ENCODE measurements at places on chromosomes 11 and 22. TPM values are rescaled to one million over a fixed set of nuclear protein-coding genes. Genes with fewer than 3 reads are reported as not detected.

GRCh38 chr11:44709281-44709562 lies 17.5 kb upstream of the TSPAN18 start:
- no peaks in the 10 kb centered on the region for H3K27me3 ChIP-seq
- no peak overlapping the region for H3K4me3 ChIP-seq
- H3K36me3 ChIP-seq, result no peaks in the 10 kb centered on the region
- no peak for DNase-seq
- no peak overlapping the region for H3K27ac ChIP-seq
- peaks cover 12% of the 10 kb centered on the region for H3K4me1 ChIP-seq

- H3K27ac ChIP-seq, result no peak overlapping the region
- H3K4me1 ChIP-seq, result peaks cover 23% of the 10 kb centered on the region
- no peak overlapping the region for H3K4me3 ChIP-seq
- H3K27me3 ChIP-seq, result peaks cover 9% of the 10 kb centered on the region
- DNase-seq, result no peak
Observed at GRCh38 chr22:26430600-26430999, 1.5 kb downstream of the ASPHD2 start.

GRCh38 chr11:124892750-124893454 lies 4.8 kb downstream of the ROBO4 start:
- no peak overlapping the region for H3K27ac ChIP-seq
- peaks cover 35% of the 10 kb centered on the region for H3K27me3 ChIP-seq
- no peaks in the 10 kb centered on the region for H3K4me1 ChIP-seq

Gene NLRP14
- total RNA-seq, result not detected

DNA sequence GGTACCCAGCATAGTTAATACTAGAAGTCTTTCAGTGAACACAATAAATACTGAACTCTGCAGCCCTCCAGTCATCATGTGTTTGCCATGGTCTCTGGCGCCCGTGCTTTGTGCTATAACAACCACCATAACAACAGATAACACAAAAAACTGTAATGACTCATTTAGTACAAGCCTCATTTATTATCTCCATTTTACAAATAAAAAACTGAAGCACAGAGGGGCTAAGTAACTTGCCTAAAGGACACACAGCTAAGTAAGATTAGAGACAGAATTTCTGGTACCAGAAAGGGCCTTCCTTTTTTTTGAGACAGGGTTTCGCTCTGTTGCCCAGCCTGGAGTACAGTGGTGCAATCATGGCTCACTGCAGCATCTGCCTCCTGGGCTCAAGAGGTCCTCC lies 19.5 kb downstream of the RBFOX2 start:
- no peaks in the 10 kb centered on the region for H3K36me3 ChIP-seq
- H3K4me1 ChIP-seq, result no peaks in the 10 kb centered on the region
- DNase-seq, result no peak
- H3K27me3 ChIP-seq, result peaks cover 10% of the 10 kb centered on the region

DNA sequence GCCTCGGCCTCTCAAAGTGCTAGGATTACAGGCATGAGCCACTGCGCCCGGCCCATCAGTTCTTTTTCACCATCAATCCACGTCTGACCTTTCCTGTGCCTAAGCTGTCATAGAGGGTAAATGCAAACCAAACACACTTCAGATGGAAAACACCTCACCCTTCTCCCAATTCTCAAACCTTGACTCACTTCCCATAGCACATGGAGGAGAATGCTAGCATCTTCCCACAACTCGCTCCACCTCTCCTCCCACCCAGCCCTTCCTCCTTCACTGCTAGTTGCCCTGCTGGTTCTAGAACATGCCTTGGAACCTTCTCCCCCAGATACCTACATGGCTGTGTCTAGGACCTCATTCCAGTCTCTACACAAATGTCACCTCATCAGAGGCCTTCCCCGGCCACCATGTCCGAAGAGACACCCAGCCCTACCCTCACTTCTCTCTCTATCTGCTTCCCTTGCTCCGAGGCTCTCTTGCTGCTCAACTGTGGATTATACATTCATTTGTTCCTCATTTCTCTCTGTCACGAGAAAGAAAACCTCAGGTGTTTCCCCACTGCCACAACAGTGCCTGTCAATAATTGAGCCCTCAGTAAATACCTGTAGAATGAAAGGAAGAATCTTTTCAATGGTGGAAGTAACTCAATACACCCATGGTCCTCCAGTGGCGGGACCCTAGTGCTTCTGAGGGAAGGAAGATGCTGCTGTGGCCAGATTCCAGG lies 21.3 kb upstream of the NCF4 start:
- H3K27me3 ChIP-seq, result peaks cover 31% of the 10 kb centered on the region
- H3K27ac ChIP-seq, result no peak overlapping the region
- no peak overlapping the region for H3K4me3 ChIP-seq
- no peaks in the 10 kb centered on the region for H3K36me3 ChIP-seq

Gene MAJIN
- 0.44 TPM for total RNA-seq

DNA sequence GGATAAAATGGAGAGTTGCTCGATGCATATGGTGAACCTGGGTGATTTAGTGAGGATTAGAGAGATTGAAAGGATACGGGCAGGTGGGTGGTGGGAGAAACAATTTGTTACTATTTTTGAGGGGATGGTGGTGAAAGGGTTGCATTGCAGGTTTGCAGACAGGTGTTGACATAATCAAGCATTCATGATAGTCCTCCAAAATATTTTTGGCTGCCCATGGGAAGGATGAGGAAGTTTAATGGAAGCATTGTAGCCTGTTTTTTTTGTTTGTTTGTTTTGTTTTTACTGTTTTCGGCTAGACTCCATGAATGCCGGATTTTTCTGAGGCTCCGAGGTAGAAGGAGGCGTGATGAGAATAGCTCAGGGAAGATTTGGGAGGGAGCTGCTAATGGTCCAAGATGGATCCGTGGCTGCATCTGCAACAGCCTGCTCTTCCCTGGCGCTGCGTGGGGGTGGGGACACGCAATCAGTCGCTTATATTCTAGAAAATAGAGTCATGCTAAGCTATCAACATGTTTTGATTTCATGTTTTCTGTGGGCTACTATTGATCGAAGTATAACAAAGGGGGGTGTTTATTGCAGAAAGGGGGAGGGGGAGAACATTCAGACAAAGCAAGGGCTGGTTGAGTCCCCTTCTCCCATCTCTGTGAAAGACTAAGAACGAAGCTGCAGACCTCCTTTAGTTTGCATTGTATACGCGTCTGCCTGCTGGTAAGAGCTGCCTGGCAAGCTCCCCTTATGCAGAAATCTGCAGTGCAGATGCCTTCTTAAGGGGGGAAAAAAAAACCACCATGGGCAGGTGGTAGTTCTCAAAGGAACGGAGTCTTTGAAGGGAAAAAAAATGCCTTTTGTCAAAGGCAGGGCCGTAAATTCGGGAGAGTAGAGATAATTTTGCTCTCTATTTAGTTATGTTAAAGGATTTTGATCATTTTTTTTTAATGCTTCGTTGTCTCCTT lies 1.0 kb downstream of the RTN3 start:
- H3K27me3 ChIP-seq, result no peaks in the 10 kb centered on the region
- peak overlapping the region; percentile 89 for H3K4me3 ChIP-seq
- H3K4me1 ChIP-seq, result peaks cover 20% of the 10 kb centered on the region
- DNase-seq, result no peak
- H3K36me3 ChIP-seq, result no peaks in the 10 kb centered on the region
- H3K27ac ChIP-seq, result peak overlapping the region; percentile 74

DNA sequence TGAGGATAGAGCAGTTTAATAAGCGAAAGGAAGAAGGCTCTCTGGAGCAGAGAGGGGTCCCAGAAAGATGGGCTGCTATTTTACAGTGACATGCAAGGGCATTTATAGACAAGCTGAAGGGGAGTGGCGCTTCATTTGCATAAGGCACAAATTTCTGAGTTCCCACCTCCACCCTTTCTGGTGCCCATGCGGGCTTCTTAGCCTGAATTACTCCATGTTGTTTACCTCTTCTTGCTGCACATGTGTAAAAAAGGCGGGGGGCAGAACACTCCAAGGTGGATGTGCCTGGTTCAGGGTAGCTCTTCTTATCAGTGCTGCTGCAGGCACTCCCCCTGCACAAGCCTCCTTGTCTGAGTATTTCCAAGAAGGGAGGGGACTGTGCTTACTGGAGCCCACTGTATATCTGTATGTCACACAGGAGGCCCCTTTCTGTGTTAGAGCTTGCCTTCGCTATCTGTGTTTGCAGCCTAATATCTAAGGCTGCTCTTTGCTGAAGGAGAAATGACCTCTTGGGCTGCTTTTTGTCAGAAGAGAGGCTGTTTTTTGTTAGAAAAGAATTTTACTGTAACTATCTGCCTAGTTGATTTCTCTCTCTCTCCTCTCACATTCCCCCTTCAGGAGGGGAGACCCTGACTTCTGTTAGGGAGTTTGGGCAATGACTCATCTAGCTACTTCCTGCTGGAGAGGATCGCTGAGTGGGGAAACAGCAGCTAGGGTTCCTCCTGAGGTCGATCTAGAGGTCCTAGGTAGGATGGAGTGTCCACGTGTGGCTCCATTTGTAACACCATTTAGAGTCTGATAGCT lies 1057.0 kb upstream of the CNTN5 start:
- no peak overlapping the region for H3K4me3 ChIP-seq
- no peaks in the 10 kb centered on the region for H3K4me1 ChIP-seq
- no peaks in the 10 kb centered on the region for H3K27me3 ChIP-seq

- no peak overlapping the region for H3K4me3 ChIP-seq
- peaks cover 9% of the 10 kb centered on the region for H3K4me1 ChIP-seq
- H3K27me3 ChIP-seq, result peaks cover 32% of the 10 kb centered on the region
- H3K36me3 ChIP-seq, result no peaks in the 10 kb centered on the region
- no peak overlapping the region for H3K27ac ChIP-seq
Observed at GRCh38 chr22:43390166-43390565, 21.6 kb upstream of the MPPED1 start.

Gene IFITM5
- total RNA-seq, result not detected

Gene HBD
- not detected for total RNA-seq

GRCh38 chr11:3225826-3226750 lies 6.1 kb downstream of the MRGPRE start:
- H3K27me3 ChIP-seq, result peaks cover 73% of the 10 kb centered on the region
- no peak overlapping the region for H3K27ac ChIP-seq
- H3K36me3 ChIP-seq, result no peaks in the 10 kb centered on the region
- H3K4me1 ChIP-seq, result no peaks in the 10 kb centered on the region
- DNase-seq, result no peak

Gene TESMIN
- 9.1 TPM for total RNA-seq

Gene C11orf86
- total RNA-seq, result not detected

Gene JAML
- 125 TPM for total RNA-seq

Gene DLG2
- 2.4 TPM for total RNA-seq

DNA sequence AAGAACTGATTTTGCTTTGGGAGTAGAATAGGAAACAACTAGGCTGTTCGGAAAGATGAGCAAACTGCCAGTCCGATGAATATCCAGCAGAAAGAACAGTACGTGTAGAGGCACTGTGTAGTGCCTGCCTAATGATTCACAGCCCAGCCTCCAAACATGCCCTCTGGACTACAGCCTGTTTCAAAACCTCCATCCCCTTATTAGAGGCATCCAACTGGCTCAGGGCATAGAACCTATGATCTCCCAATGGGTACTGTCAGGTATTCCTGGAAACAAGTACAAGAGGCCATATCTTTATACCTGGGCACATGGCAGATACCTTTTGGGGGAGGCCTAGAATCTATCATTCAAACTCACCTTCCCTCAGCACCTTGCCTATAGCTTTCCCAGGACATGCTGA lies 4.9 kb downstream of the RRP8 start:
- no peaks in the 10 kb centered on the region for H3K27me3 ChIP-seq
- H3K36me3 ChIP-seq, result peaks cover 71% of the 10 kb centered on the region
- no peak overlapping the region for H3K27ac ChIP-seq
- H3K4me3 ChIP-seq, result no peak overlapping the region

Gene SOX6
- not detected for total RNA-seq
